ENCODE measurements at places on chromosomes 4 and X.

DNA sequence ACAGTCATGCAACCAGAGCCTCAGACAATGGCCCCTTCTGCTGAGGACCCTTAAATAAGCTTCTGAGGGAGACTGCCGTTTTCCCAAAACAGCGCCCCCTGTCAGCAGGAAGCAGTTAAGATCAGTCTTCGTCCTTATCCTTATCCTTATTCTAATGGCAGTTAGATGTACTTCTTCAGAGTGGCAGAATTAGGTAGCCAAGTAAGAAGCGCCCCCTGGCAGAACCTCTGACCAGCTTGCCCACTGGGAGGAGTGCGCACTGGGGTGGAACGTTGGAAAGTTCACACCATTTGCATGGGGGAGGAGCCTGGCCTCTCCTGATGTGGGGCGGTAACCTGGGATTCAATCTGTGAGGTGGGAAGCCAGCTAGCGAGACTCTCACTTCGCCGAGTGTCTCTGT, 133.6 kb upstream of the QRFPR start:
- DNase-seq = no peak

DNA sequence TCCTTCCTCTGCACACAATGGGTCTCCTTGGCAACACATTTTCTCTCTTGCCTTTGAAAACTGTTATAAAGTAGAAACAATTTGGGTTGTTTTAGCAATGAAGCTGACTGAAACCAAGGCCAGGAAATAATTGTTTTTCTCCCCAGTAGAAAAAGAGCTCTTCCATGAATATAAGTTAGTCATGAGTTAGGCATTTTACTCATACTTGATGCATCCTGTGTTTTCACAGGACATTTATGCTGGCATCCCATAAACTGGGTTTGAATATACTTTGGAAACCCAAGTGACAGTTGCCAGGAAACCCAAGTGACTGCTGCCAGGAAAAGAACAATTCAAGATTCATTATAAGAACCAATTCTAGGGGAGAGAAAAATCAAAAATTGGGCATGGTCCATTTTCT, 128.6 kb upstream of the NPY2R start:
- no peak for DNase-seq

- no peak for DNase-seq
Observed at GRCh38 chr4:90476019-90476418, 348.8 kb downstream of the CCSER1 start.

DNA sequence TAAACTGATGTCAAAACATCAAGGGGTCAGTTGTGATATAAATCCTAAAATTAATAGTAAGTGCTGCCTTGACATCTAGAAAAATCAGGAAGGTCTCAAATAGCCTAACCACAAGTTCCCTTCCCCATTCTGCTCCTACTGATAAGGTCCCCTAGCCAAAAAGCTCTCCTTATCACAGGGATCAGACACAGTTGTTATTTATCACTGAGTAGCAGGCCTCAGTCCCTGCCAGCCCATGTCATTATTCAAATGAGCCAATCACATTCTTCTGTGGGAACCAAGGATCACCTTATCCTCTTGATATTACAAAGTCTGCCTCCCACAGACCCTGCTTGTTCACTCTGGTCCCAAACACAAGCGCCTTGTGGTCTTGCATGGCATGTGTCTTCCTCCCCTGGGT, 23.3 kb upstream of the TMEM255A start:
- DNase-seq = no peak

GRCh38 chr4:182819751-182820150, 97.4 kb downstream of the DCTD start:
- no peak for DNase-seq

- DNase-seq = no peak
Observed at GRCh38 chrX:21487832-21488231, 113.6 kb downstream of the CNKSR2 start.
